Panc1 (cell line): ENCODE measurements at places on chromosomes 13 and 19. TPM values are rescaled to one million over a fixed set of nuclear protein-coding genes. Genes with fewer than 3 reads are reported as not detected.

GSX1 gene
- total RNA-seq: not detected

GNA15 gene
- 6.2 TPM for total RNA-seq

CAPS gene
- total RNA-seq: 9.2 TPM

IRGC gene
- not detected for total RNA-seq

NMRK2 gene
- 0.21 TPM for total RNA-seq

GIPR gene
- total RNA-seq: 2.0 TPM

SRRM5 gene
- total RNA-seq: 0.10 TPM

TMIGD2 gene
- total RNA-seq: not detected

TLE6 gene
- total RNA-seq: 4.0 TPM

CGB1 gene
- total RNA-seq: not detected

LHFPL6 gene
- total RNA-seq: 25.7 TPM

DNA sequence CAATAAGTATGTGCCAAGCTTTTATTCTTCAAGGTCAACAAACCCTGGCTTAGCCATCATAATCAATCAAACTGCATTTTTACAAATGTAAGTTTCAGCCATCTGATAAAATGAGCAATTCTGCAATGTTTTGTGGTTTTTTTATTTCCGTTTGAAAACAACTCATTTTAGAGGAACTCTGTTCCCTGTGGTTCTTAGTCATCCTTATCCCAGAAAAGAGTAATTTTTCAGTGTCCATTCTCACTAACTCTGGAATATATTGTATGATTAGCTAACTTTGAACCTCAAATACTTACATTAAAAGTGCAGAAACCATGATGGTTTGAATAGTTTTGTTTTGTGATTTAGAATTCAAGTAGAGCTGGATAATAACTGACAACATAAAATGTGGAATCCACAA lies 87.6 kb downstream of the IRS2 start:
- H3K36me3 ChIP-seq: no peaks in the 10 kb centered on the region
- no peak overlapping the region for H3K27ac ChIP-seq
- no peaks in the 10 kb centered on the region for H3K27me3 ChIP-seq
- no peak overlapping the region for H3K4me3 ChIP-seq
- DNase-seq: no peak
- H3K4me1 ChIP-seq: no peaks in the 10 kb centered on the region

GRCh38 chr13:38042771-38043170 lies 173.2 kb upstream of the TRPC4 start:
- H3K27ac ChIP-seq: no peak overlapping the region
- H3K36me3 ChIP-seq: no peaks in the 10 kb centered on the region
- no peaks in the 10 kb centered on the region for H3K27me3 ChIP-seq
- no peak for DNase-seq

DNA sequence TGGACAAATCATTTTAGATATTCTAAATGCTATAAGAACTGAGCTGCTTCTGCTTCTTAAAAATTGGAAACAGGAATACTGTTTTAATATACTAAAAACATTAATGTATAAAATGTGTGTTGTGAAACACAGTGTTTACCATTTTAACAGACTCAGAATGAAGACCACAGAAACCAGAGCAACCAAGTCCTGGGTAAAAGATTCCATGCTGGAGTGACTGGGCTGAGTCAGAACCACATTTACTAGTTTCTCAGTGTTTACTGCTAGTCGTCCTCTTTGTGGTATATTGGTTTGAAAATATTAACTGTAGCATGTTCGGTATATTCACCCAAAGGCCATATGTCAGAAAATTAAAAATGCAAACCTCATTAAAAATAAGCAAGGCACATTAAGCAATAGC lies 31.9 kb downstream of the ANKRD10 start:
- no peaks in the 10 kb centered on the region for H3K36me3 ChIP-seq
- DNase-seq: no peak
- H3K4me3 ChIP-seq: no peak overlapping the region
- H3K27me3 ChIP-seq: no peaks in the 10 kb centered on the region

DNA sequence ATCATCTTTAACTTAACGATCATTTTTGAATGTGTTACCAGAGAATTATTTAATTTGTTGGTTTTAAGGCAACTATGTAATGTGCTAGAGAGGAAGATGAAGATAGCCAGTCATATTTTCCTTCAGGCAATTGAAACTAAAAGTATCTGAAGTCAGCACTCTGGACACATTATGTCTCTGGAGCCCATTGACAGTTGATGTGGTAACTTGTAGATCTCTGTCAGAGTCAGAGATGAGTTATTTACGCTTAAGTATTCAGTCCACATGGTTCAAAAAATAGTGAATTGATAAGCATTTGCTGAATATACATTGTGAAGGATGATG lies 2.1 kb downstream of the ZMYM2 start:
- DNase-seq: no peak
- H3K27me3 ChIP-seq: no peaks in the 10 kb centered on the region
- H3K36me3 ChIP-seq: peaks cover 18% of the 10 kb centered on the region
- H3K4me3 ChIP-seq: peak overlapping the region; percentile 85; the same call in 1 of the 2 replicates

GRCh38 chr13:56988543-56988942 lies 152.2 kb upstream of the PRR20A start:
- no peaks in the 10 kb centered on the region for H3K36me3 ChIP-seq
- DNase-seq: no peak

DNA sequence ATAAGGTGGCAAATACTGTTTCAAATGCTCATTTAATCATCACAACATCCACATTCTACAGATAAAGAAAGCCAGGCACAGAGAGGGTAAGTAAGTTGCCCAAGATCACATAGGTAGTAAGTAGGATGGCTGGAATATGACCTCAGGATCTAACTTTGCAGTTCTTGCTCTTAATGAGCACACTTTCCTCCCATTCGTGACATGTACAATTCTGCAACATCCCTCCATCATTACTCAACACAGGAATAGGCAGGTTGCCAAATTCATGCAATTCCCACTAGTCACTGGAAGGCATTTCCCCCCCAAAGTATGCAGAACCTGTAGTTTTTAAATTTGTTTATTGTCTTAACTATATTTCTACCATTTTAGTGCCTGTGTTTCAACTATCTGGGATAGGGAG lies 109.2 kb downstream of the OLFM4 start:
- no peak overlapping the region for H3K27ac ChIP-seq
- no peak for DNase-seq
- no peaks in the 10 kb centered on the region for H3K4me1 ChIP-seq
- no peaks in the 10 kb centered on the region for H3K27me3 ChIP-seq

DNA sequence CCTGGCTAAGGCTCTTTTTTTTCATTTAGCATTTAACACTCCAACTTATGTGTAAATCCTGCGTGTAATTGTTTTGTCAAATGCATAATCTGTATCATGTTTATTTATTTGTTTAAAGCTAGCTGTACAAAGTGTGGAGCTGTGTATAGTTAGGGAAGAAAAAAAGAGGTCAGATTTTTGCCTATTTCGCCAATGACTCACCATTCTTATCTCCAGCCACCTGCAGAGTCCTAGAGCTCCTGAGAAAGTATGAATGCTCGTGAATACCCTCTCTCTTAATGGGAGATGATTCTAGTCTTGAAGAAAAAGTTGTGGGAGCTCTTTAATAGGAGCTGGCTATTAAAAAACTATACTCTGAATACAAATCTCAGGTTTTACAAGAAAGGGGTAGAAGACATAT lies 778.8 kb upstream of the SLITRK5 start:
- H3K4me3 ChIP-seq: no peak overlapping the region
- no peak for DNase-seq
- H3K27me3 ChIP-seq: no peaks in the 10 kb centered on the region
- no peaks in the 10 kb centered on the region for H3K4me1 ChIP-seq
- H3K27ac ChIP-seq: no peak overlapping the region

DNA sequence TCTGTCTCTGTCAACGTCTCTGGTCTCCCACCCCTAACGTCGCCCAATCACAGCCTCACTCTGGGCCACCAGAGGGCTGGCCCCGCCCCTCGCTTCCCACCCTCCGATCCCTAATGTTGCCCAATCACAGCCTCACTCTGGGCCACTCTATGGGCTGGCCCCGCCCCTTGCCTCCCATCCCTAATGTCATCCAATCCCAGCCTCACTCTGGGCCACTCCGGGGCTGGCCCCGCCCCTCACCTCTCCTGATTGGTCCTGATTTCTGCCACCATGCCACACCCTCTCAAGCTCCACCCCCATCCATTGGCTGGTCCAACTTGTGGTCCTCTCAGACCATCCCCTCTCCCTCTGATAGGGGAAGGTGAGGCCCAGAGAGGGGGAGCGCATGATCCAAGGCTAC lies 24.9 kb downstream of the CELF5 start:
- H3K4me3 ChIP-seq: peak overlapping the region; percentile 33
- no peak overlapping the region for H3K27ac ChIP-seq
- no peaks in the 10 kb centered on the region for H3K4me1 ChIP-seq
- DNase-seq: no peak
- H3K36me3 ChIP-seq: no peaks in the 10 kb centered on the region

GRCh38 chr13:59963383-59963782 lies 200.3 kb downstream of the DIAPH3 start:
- H3K4me1 ChIP-seq: no peaks in the 10 kb centered on the region
- H3K27ac ChIP-seq: no peak overlapping the region
- H3K27me3 ChIP-seq: no peaks in the 10 kb centered on the region
- H3K36me3 ChIP-seq: no peaks in the 10 kb centered on the region
- no peak for DNase-seq

- no peaks in the 10 kb centered on the region for H3K36me3 ChIP-seq
- no peak overlapping the region for H3K27ac ChIP-seq
- H3K4me1 ChIP-seq: no peaks in the 10 kb centered on the region
- no peak for DNase-seq
- no peaks in the 10 kb centered on the region for H3K27me3 ChIP-seq
- no peak overlapping the region for H3K4me3 ChIP-seq
These were observed 11.8 kb upstream of the FBN3 start for GRCh38 chr19:8161135-8161646.

DNA sequence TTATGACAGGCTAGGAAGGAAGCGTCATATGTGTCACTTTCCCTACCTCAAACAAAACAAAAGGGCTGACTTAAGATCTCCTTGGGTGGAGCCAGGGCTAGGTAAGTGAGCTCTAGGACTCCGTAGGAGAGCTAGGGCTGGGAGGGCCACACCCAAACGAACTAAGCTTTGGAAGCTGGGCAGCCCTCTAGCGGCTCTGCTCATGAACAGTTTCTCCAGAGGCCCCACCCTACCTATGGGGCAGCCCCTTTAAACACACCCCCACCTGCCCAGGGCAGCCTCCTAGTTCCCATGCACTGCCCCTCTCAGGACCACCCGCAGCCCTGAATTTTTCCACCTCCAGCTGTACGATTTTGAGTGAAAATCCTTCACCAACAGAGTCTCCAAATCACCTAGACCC lies 3.5 kb downstream of the PEG3 start:
- H3K27me3 ChIP-seq: no peaks in the 10 kb centered on the region
- H3K27ac ChIP-seq: no peak overlapping the region
- no peak for DNase-seq

- H3K27ac ChIP-seq: no peak overlapping the region
- no peaks in the 10 kb centered on the region for H3K36me3 ChIP-seq
- no peak overlapping the region for H3K4me3 ChIP-seq
- H3K4me1 ChIP-seq: no peaks in the 10 kb centered on the region
- H3K27me3 ChIP-seq: no peaks in the 10 kb centered on the region
These were observed 20.3 kb downstream of the RFXAP start for GRCh38 chr13:36839281-36839680.

DNA sequence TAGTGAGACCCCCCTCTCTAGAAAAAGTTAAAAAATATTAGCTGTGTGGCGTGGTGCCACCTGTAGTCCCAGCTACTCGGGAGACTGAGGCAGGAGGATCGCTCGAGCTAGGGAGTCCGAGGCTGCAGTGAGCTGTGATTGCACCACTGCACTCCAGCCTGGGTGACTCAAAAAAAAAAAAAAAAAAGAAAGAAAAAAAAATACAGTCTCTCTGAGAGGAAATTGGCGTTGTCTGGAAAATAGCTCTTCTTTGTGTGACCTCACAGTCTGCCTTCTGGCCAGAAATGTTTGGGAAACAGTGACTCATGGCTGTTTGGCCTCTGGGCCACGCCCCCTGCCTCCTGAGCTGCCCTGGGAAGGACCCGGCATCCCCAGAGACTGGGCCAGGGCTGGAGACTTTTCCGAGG lies 10.7 kb downstream of the MARCHF2 start:
- no peaks in the 10 kb centered on the region for H3K36me3 ChIP-seq

GRCh38 chr13:111322916-111323331 lies 2.5 kb downstream of the TEX29 start:
- no peak overlapping the region for H3K4me3 ChIP-seq
- no peaks in the 10 kb centered on the region for H3K4me1 ChIP-seq
- H3K27ac ChIP-seq: no peak overlapping the region
- no peaks in the 10 kb centered on the region for H3K27me3 ChIP-seq
- no peak for DNase-seq

- H3K4me1 ChIP-seq: no peaks in the 10 kb centered on the region
- DNase-seq: no peak
- H3K4me3 ChIP-seq: no peak overlapping the region
- H3K27ac ChIP-seq: no peak overlapping the region
These were observed 583.7 kb upstream of the SPRY2 start for GRCh38 chr13:80924596-80924995.

DNA sequence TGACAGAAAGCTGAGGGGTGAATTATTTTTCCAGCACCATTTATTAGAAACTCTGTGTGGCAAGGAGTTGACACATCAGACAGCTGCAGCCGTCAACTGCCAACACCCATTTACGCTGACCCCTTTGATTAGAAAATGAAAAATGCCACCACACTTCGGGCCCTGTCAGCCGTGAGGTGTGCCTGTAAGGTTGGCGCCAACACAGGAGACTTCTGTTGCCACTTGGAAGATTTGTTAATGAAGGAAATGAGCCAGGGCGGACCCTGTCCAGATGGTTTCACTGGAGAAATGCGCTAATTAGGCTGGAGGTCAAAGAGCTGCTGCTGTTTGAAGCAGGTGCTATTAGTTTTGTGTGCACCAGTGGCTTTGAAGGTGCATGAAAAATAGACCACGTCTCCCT lies 297.5 kb downstream of the MTUS2 start:
- no peak for DNase-seq
- H3K4me1 ChIP-seq: no peaks in the 10 kb centered on the region
- no peak overlapping the region for H3K27ac ChIP-seq
- H3K36me3 ChIP-seq: no peaks in the 10 kb centered on the region

DNA sequence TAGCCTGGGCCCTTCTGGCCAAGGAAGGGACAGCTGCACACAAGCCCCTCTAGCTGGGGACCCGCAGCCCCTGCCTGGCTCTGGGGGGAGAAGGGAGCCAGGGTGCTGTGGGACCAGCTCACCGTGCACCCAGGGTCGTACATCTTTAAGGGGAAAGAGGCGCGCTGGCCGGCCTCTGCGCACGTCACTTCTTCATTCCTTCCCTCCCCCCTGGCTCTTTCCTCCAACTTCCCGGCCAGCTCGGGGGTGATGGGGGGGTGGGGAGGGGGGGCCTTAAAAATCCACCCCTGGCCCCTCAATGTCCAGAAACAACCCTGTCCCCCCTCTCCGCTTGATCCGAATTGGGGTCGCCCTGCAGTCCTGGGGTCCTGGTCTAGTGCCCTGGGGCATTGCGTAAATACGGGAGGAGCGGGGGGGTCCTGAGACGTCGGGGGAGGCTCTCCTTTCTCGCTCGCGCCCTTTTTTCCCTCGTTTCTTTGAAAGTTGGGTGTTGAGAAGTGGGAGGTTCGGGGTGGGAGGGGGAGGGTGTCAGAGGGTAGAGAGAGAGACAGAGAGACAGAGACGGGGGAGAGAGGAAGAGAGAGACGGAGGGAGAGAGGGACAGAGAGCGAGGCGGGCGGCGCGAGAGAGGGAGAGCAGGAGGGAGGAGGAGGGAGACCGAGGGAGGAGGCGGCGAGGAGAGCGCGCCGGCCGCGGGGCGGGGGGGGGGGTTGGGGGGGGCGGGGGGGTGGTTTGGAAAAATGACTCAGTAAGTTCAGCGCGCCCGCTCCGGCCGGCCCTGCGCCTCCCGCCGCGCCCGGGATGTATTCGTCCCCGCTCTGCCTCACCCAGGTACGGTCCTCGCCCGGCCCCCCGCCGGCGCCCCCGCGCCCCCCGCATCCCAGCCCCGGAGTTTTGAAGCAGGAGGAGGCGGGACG lies at the start of gene NFIC:
TSS of gene NFIC (plus strand) at position 748 of the 917 bp plus-strand sequence. CDS start at position 802, 54 bp downstream.
- no peaks in the 10 kb centered on the region for H3K27me3 ChIP-seq
- DNase-seq: no peak
- peak within 1 kb of the TSS; percentile 69 for H3K4me3 ChIP-seq
- H3K4me1 ChIP-seq: peaks cover 45% of the 10 kb centered on the region
- peak within 1 kb of the TSS; percentile 91 for H3K27ac ChIP-seq
- H3K36me3 ChIP-seq: no peaks in the 10 kb centered on the region
